ENCODE measurements at places on chromosomes 7 and 10. TPM values are rescaled to one million over a fixed set of nuclear protein-coding genes. Genes with fewer than 3 reads are reported as not detected.
A peak's percentile ranks its signal among the peaks of the same experiment; 100 is the strongest.

The AMZ1 gene
- total RNA-seq, result not detected

DNA sequence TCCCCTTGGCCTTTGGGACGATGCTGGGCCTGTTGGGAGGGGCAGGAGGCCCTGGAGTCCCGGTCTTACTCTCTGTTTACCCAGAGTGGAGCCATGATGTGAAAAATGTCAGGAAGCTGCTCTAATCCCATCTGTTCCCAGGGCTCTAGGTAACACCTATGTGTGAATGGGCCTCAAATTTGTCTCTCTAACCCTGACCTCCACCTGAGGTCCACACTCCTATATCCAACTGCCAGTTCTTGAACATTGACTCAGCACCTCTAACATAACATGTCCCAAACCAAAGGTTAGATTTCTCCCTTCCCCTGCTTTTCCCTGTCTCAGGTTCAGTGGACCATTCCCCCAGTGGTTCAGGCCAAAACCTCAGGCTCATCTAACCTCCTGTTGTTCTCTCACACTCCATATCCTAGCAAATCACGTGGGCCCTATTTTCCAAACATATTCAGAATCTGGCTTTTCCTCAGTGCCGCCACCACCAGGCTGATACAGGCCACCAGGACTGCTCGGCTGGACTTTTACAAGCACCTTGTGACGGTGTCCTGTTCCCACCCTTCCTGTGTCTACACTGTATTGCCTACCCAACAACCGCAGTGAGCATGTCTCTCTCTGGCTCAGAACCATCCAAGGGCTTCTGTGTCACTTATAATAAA, 130.6 kb downstream of the ATXN7L1 start:
- DNase-seq, result no peak

- no peak for DNase-seq
Measured at GRCh38 chr7:105776068-105776790, 100.2 kb downstream of the ATXN7L1 start.

GRCh38 chr10:53638006-53638405, 865.4 kb upstream of the MBL2 start:
- no peak for DNase-seq

- DNase-seq, result no peak
Measured at GRCh38 chr7:131489881-131490280, 66.5 kb downstream of the PODXL start.

GRCh38 chr7:150378853-150379440, at the start of gene ZNF775:
TSS of gene ZNF775 (plus strand) at chr7:150379330. CDS start at chr7:150388471, 9,141 bp downstream.
- peak; percentile 100 for DNase-seq

All from HT-29 (cell line).